ENCODE measurements at places on chromosomes 4 and X. TPM values are rescaled to one million over a fixed set of nuclear protein-coding genes. Genes with fewer than 3 reads are reported as not detected.

NPNT gene
- total RNA-seq: not detected

- no peaks in the 10 kb centered on the region for H3K27me3 ChIP-seq
- H3K36me3 ChIP-seq: no peaks in the 10 kb centered on the region
- H3K27ac ChIP-seq: no peak overlapping the region
- H3K4me3 ChIP-seq: no peak overlapping the region
These were observed 9.6 kb upstream of the MEPE start for GRCh38 chr4:87823200-87823599.

FRMPD4 gene
- total RNA-seq: not detected

H2BW2 gene
- total RNA-seq: not detected

NEIL3 gene
- 6.9 TPM for total RNA-seq

- peak overlapping the region; percentile 18 for H3K27ac ChIP-seq
- peak; percentile 30 for DNase-seq
- no peaks in the 10 kb centered on the region for H3K36me3 ChIP-seq
These were observed 661 bp downstream of the SPIN4 start for GRCh38 chrX:63350465-63350877.

RNF175 gene
- not detected for total RNA-seq

PRSS48 gene
- total RNA-seq: not detected

CSAG1 gene
- not detected for total RNA-seq

MAGEC1 gene
- not detected for total RNA-seq

UGT2A2 gene
- total RNA-seq: not detected

DNA sequence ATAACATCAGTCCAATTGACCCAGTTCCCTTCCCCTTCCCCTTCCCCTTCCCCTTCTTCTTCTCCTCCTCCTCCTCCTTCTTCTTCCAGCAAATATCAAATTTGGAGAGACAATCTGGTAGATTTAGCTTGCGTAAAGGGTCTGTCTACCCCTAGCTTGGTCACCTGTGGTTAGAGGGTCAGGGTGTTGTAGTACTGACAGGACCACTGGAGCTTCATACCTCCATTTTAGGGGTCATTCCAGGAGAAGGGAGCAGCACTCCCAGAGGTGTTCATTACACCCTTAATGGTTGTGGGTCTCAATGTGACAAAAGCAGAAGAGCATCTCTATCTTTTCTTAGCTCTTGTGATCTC is 3.7 kb upstream of the FGB start:
- peaks cover 12% of the 10 kb centered on the region for H3K27me3 ChIP-seq
- no peaks in the 10 kb centered on the region for H3K36me3 ChIP-seq
- H3K27ac ChIP-seq: no peak overlapping the region
- no peaks in the 10 kb centered on the region for H3K4me1 ChIP-seq
- DNase-seq: no peak

- DNase-seq: no peak
- H3K4me3 ChIP-seq: no peak overlapping the region
- H3K27ac ChIP-seq: no peak overlapping the region
These were observed 263.1 kb downstream of the ANK2 start for GRCh38 chr4:113312529-113312928.

CLCN5 gene
- 12.9 TPM for total RNA-seq

CFI gene
- total RNA-seq: 21.4 TPM

GRCh38 chr4:186137196-186137794 is 32.8 kb downstream of the FAM149A start:
- no peaks in the 10 kb centered on the region for H3K36me3 ChIP-seq
- H3K4me1 ChIP-seq: no peaks in the 10 kb centered on the region
- no peak overlapping the region for H3K27ac ChIP-seq
- DNase-seq: peak; percentile 15

DNA sequence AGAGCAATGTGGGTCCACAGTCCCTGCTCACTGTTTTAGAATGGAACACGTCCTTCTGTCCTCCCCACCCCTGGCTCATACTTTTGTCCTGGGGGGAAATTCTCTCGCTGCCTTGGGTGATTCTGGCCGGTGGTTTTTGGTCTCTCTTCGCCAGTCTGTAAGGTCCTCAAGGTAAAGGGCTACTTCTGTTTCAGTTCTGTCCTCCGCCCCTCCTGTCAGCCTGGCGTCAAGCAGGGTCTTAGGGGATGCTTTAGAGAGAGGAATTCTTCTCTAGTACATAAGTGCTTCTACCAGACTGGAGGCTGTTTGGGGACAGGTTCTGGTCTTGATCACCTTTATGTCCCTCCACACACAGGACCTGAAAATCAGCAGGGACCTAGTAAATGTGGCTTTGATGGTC is 617 bp upstream of the MRFAP1L1 start:
- peaks cover 13% of the 10 kb centered on the region for H3K4me1 ChIP-seq
- no peak overlapping the region for H3K27ac ChIP-seq
- H3K4me3 ChIP-seq: peak overlapping the region; percentile 71

C4orf36 gene
- total RNA-seq: not detected

DNA sequence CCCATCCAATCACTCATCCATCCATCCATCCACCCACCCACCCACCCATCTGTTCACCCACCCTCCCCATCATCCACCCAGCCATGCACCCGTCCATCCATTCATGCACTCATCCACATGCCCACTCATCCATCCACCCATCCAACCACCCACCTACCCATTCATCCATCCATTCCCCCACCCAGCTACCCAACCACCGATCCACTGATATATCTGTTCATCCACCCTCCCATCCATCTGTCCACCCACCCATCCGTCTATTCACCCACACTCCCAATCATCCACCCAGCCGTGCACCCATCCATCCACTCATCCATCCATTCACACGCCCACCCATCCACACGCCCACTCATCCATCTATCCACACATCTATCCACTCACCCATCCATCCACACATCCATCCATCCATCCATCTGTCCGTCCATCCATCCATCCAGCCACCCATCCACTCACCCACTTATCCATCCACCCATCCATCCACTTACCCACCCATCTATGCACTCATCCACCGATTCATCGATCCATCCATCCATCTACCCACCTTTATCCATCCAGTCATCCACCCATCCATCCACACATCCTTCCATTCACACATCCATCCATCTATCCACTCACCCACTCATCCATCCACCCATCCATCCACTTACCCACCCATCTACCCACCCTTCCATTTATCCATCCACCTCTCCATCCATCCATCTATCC is 28.4 kb downstream of the ASMTL start:
- H3K4me1 ChIP-seq: no peaks in the 10 kb centered on the region
- DNase-seq: no peak
- H3K36me3 ChIP-seq: peaks cover 8% of the 10 kb centered on the region
- no peak overlapping the region for H3K4me3 ChIP-seq
- H3K27ac ChIP-seq: no peak overlapping the region
- no peaks in the 10 kb centered on the region for H3K27me3 ChIP-seq

GRCh38 chr4:100169491-100170485 is 20.5 kb downstream of the DDIT4L start:
- H3K4me3 ChIP-seq: no peak overlapping the region
- no peaks in the 10 kb centered on the region for H3K36me3 ChIP-seq
- peaks cover 2% of the 10 kb centered on the region for H3K4me1 ChIP-seq
- no peak overlapping the region for H3K27ac ChIP-seq
- DNase-seq: no peak

DNA sequence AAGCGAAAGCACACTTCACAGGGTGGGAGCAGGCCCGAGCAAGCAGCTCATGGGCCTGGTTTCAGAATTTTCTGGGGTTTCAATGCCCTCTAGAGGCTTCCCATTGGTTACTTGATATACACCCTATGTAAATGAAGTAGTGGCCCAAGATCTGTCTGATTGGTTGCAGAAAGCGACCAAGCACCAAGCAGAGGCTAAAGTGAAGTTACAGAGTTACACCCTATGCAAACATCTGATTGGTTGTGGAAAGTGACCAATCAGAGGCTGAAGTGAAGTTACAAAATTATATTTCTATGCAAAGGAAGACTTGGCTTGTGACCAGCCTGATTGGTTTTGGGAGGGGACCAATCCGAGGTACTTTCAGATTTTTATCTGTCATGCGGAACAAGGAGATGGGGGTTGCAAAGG is 8.2 kb downstream of the FHIP1A start:
- no peak overlapping the region for H3K4me3 ChIP-seq
- H3K36me3 ChIP-seq: no peaks in the 10 kb centered on the region
- no peaks in the 10 kb centered on the region for H3K27me3 ChIP-seq
- H3K27ac ChIP-seq: peak overlapping the region; percentile 89
- peaks cover 43% of the 10 kb centered on the region for H3K4me1 ChIP-seq
- DNase-seq: no peak

DNA sequence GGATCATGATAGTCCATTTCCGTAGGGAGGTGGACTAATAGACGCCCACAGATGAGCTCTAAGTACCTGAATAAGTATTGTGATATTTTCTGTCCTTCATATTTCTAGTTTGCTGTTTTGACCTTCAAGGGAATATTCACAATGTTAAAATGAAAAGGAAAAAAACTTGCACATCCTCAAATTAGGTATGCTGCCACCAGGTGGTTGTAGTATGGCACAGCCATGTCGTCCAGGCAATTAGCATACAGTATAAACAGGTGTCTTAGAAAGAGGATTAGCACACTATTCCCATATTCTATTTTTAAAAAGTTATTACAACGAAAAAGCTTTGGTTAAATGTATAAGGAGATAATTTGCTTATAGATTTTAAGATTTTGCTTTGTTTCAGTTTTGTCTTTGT is 802.0 kb downstream of the RPA4 start:
- peak; percentile 47 for DNase-seq
- H3K27me3 ChIP-seq: no peaks in the 10 kb centered on the region
- H3K36me3 ChIP-seq: no peaks in the 10 kb centered on the region
- no peak overlapping the region for H3K27ac ChIP-seq
- no peak overlapping the region for H3K4me3 ChIP-seq
- H3K4me1 ChIP-seq: no peaks in the 10 kb centered on the region

All from endothelial cell of umbilical vein (primary cell).